ENCODE measurements at places on chromosomes 6 and 20.

DNA sequence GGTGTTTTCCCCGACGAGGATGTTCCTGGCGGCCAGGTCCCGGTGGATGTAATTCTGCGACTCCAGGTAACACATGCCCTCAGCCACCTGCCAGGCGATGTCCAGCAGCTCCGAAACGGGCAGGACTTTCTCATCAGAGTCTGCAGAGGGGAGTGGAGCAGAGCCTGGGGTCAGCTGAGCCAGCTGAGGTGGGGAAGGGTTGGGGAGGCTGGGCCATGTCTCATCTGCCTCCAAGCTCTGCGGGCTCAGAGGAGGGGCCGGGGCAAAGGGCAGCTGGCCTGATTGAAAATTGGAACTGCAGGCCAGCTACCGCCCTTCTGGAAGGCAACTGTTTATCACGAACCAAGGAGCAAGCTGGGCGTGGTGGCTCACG is 6.4 kb downstream of the PTK6 start:
- DNase-seq = no peak

GRCh38 chr6:42163981-42164380 is 9.2 kb upstream of the GUCA1A start:
- no peak for DNase-seq

- no peak for DNase-seq
Observed at GRCh38 chr20:54292185-54292584, 84.3 kb downstream of the PFDN4 start.

GRCh38 chr6:106870069-106870468 is 104.5 kb downstream of the CD24 start:
- peak; percentile 94 for DNase-seq

DNA sequence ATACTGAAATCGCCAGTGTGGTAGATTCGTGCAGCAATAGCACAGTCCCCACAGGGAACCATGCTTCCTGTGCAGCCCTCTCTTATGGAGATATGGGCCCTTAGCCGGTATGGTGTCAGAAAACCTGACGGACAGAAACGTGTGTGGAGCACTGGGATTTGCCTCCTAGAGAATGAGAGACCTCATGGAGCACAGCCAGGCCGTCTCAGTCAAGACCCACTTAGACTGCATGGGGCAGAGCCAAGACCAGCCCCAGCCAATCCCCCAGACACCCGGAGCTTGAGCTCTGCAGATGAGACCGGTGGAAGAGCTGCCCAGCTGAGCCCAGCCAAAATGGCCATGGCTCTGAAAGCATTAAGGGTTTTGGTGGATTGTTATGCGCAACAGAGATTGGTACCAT is 163.7 kb downstream of the DLL1 start:
- no peak for DNase-seq

DNA sequence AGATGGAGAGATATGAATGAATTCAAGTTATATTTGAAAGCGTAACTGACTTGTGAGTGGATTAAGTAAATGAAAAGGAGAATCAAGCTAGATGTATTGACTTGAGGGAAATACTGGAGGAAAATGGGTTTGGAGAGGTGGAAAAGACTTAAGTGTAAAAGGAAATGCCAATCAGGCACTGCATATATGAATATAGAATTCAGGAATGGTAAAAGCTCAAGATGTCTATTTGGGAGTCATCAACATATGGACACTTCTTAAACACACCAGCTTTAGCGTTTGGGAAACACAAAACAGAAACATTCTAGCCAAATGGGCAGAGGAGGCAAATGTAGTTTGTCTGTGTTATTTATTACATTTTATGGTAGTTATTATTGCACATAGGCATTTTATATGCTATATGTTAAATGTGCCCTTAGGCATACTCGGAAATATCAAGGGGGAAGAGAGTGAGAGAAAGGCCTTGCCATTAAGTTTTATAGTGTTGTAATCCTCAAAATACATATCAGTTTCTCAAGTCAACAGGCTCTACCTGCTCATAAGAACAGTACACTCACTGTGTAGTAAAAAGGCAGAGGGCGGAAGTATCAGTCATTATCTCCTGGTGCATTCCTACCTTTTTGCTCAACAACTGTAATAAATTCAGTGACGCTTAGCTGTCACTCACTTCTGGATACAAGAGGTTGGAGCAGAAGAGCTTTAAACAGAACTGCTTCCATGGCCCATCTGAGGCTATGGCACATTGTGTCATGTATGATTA is 33.7 kb upstream of the ME1 start:
- no peak for DNase-seq

- DNase-seq = peak; percentile 44
Observed at GRCh38 chr20:44137266-44137801, 49.7 kb downstream of the JPH2 start.

- DNase-seq = no peak
Observed at GRCh38 chr20:51321343-51322163, 221.0 kb downstream of the NFATC2 start.

GRCh38 chr6:146770275-146770964 is 171.6 kb downstream of the ADGB start:
- no peak for DNase-seq

- no peak for DNase-seq
Observed at GRCh38 chr6:43295456-43295855, 2.6 kb upstream of the SLC22A7 start.

GRCh38 chr6:136604928-136605510 is 54.8 kb upstream of the MAP7 start:
- no peak for DNase-seq

- no peak for DNase-seq
Observed at GRCh38 chr6:129659590-129660345, 50.2 kb downstream of the ARHGAP18 start.

DNA sequence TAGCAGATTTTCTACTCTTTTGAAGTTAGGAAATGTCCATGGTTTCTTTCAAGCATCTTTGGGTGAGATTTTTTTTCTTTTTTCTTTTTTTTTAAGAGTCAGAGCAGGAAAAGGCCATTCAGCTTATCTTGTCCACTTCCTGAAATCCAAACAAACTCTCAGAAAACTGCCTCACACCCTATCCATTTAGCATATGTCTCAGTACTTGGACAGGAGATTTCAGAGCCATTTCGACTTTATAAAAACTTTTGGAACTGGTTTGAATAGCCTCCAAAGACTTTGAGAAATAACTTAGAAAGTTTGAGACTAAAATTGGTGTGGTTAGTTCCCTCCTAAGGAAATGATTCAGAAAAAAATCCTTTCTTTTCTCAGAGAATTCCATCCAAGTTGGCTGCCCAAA is 125.1 kb downstream of the MYLK4 start:
- DNase-seq = no peak

DNA sequence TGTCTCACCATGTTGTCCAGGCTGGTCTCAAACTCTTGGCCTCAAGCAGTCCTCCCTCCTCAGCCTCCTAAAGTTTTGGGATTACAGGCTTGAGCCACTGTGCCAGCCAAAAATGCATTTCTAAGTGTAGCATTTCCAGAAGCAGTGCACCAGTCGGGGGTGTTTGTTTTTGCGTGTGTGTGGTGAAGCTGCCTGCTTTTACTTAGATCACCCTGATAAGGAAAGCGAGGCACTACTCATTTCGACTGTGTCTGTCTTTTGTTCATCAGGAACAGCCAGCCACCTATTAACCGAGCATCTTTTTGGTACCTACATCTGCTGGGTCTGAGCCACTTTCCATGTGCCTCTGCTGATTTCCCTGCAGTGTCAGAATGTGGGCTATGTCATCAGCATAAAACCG is 18.7 kb downstream of the SIRT5 start:
- DNase-seq = no peak

DNA sequence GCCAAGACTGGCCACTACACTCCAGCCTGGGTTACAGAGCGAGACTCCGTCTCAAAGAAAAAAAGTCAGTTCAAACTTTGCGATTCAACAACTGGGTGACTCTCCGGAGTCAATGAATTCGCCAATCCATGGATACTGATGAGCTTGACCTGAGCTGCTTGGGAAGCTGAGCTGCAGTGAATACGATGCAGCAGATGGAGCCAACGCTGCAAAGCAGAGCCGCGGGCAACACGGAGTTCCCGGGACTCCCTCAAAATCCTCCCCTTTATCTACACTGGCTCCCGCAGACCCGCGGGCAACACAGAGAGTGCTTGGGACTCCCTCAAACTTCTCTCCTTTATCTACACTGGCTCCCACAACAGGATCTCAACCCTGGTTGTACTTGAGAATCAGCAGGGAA is 62.6 kb upstream of the SALL4 start:
- no peak for DNase-seq

- DNase-seq = no peak
Observed at GRCh38 chr6:166950443-166950821, 5.9 kb downstream of the RNASET2 start.

DNA sequence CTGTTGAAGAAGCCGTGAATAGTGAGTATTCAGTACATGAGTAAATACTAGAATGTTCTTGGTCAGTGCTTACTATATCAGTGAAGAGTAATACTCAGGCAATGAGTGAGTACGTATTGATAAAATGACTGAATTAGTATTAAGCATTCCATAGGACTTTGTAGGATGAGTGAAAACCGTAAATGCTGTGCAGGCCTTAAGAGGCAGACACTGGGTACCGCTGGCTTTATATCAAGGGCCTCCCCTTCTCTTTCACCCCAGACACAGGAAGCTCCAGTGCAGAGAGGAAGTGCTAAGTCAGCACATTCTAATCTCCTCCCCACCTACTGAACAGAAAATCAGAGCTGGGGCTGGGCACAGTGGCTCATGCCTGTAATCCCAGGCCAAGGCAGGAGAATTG is 24.2 kb downstream of the POFUT1 start:
- no peak for DNase-seq

GRCh38 chr20:44217342-44218092 is 6.9 kb upstream of the OSER1 start:
- DNase-seq = peak; percentile 69

GRCh38 chr20:13031751-13032150 is 23.0 kb downstream of the SPTLC3 start:
- no peak for DNase-seq

DNA sequence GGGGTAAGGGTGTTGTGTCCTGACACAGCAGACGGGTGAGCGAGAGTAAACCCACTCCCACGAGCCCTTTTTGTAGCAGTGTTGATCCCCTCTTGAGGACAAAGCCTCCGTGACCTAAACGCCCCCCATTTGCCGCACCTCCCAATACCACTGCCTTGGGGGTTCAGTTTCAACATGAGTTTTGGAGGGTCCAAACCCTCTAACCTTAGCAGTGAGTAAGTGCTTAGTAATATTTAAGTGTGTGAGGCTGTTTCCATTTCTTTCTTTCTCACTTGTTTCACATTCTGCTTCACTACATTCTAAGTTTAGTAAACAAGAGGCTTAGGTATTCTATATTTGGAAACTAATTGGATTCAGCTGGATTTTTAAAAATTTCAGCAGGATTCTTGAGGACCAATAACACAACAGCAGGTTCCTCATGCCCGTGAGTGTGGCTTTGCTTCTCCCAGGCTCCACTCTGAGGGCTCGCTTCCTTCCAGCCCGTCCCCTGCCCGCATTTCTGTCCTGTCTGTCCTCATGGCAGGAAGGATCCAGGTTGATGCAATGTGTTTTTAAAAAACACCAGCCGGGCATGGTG is 41.2 kb downstream of the SNX9 start:
- DNase-seq = no peak

GRCh38 chr20:38210741-38211140 is 45.7 kb upstream of the TGM2 start:
- peak; percentile 61 for DNase-seq

DNA sequence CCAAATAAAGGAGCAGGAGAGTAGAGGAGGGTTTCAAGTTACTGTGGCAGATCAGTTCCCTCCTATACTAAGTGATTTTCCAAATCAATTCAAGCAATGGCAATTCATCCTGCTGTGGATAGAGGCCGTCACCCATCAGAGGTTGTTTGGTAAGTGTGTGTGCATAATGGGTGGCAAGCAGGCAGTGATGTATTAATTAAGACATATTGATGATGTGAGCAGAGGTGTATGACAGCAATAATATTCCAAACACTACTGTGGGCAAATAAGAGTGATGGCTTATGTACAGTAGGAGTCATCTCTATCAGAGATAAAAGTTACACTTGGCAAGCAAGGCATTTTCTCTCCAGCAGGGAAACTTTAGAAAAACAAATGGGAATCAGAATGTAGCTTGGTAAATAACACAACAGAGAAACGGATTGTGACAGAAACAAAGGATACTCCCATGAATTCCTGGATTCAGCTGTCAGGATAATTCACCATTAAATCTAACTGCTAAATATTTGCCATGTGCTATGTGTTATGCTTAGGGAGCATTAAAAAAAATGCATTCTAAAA is 196.3 kb downstream of the KHDC1L start:
- DNase-seq = no peak

GRCh38 chr20:60751826-60752225 is 500.2 kb upstream of the CDH4 start:
- DNase-seq = no peak

DNA sequence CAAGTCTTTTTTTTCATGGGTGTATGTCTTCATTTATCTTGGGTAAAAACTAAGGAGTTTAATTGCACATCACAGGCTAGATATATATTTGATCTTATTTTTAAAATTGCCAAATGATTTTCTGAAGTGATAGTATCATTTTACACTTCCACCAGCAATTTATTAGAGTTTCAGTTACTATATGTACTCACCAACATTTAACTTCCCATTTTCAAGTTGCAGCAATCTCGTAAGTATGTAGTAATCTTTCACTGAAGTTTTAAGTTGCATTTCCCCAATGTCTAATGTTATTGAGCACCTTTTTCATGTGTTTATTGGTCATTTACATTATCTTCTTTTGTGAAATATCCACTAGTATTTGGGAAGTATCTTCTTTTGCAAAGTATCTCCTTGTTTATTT is 277.4 kb upstream of the CNR1 start:
- DNase-seq = no peak

DNA sequence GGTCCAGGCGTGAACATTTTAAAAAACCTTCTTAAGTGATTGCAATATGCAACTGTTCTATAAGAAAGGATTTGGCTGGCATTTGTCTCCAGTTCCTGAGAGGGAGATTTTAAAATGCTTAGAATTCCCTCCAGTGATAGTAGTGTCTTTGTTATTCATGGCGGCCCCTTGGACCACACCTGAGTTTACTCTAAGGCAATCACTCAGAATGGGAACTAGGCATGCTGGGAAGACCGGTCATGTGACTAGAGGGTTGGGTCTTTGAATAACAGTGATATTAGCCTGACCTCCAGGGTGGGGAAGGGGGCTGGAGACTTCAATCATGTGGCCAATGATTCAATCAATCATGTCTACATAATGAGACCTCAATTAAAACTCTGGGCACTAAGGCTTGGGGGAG is 50.7 kb upstream of the UTRN start:
- no peak for DNase-seq

Data from EL (cell line).